Naive thymus-derived CD8-positive, alpha-beta T cell (primary cell): ENCODE measurements at places on chromosomes 7 and 10. TPM values are rescaled to one million over a fixed set of nuclear protein-coding genes. Genes with fewer than 3 reads are reported as not detected.

The TDRD1 gene
- 0.11 TPM for total RNA-seq

The STEAP1B gene
- not detected for total RNA-seq

- H3K4me1 ChIP-seq: no peaks in the 10 kb centered on the region
- no peak overlapping the region for H3K27ac ChIP-seq
- H3K27me3 ChIP-seq: peaks cover 4% of the 10 kb centered on the region
- no peaks in the 10 kb centered on the region for H3K36me3 ChIP-seq
- no peak overlapping the region for H3K4me3 ChIP-seq
Observed at GRCh38 chr7:148458263-148458662, 132.3 kb upstream of the C7orf33 start.

The ANKRD7 gene
- 0.60 TPM for total RNA-seq

GRCh38 chr7:831596-832166, 595 bp upstream of the SUN1 start:
- H3K4me3 ChIP-seq: peak overlapping the region; percentile 87
- H3K27me3 ChIP-seq: no peaks in the 10 kb centered on the region
- H3K27ac ChIP-seq: peak overlapping the region; percentile 95
- DNase-seq: no peak

The CNPY1 gene
- not detected for total RNA-seq

- no peaks in the 10 kb centered on the region for H3K4me1 ChIP-seq
- DNase-seq: no peak
- no peaks in the 10 kb centered on the region for H3K27me3 ChIP-seq
Observed at GRCh38 chr7:126843336-126843735, 409.4 kb downstream of the GRM8 start.

The NEUROG3 gene
- not detected for total RNA-seq

GRCh38 chr10:60942134-60942787, 1.7 kb downstream of the RHOBTB1 start:
- H3K4me1 ChIP-seq: peaks cover 20% of the 10 kb centered on the region
- no peaks in the 10 kb centered on the region for H3K36me3 ChIP-seq
- no peak overlapping the region for H3K27ac ChIP-seq
- H3K4me3 ChIP-seq: peak overlapping the region; percentile 53
- peaks cover 51% of the 10 kb centered on the region for H3K27me3 ChIP-seq

DNA sequence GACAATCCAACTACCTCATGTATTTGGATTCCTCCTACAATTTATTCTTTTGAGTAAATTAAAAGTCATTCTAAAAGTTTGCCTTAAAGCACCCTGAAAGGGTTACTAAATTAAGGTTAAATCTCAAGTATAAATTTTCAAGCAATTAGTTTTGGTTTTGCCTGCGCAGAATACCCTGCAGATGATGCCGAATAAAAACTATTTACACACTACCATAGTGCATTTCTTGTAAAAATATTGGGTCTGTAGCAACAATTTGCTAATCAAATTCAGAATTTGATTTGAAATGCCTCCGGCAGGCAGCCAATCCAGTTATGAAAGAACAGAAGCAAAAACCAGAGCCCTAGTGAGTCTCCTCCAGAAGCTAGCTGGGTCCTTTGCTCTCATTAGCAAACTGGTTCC, 122.2 kb downstream of the TWIST1 start:
- H3K27me3 ChIP-seq: no peaks in the 10 kb centered on the region
- H3K27ac ChIP-seq: no peak overlapping the region
- no peaks in the 10 kb centered on the region for H3K4me1 ChIP-seq
- no peak for DNase-seq

- peaks cover 5% of the 10 kb centered on the region for H3K36me3 ChIP-seq
- peaks cover 89% of the 10 kb centered on the region for H3K27me3 ChIP-seq
- no peak overlapping the region for H3K27ac ChIP-seq
- peaks cover 14% of the 10 kb centered on the region for H3K4me1 ChIP-seq
- DNase-seq: no peak
Observed at GRCh38 chr7:28410628-28411531, 1.4 kb upstream of the CREB5 start.

The STOX1 gene
- total RNA-seq: 0.52 TPM

The OR2A5 gene
- total RNA-seq: not detected

- no peak for DNase-seq
- no peaks in the 10 kb centered on the region for H3K4me1 ChIP-seq
- no peak overlapping the region for H3K4me3 ChIP-seq
- H3K27me3 ChIP-seq: peaks cover 23% of the 10 kb centered on the region
- no peaks in the 10 kb centered on the region for H3K36me3 ChIP-seq
Observed at GRCh38 chr7:131610007-131610406, 53.6 kb upstream of the PODXL start.

- no peaks in the 10 kb centered on the region for H3K27me3 ChIP-seq
- no peaks in the 10 kb centered on the region for H3K36me3 ChIP-seq
- no peaks in the 10 kb centered on the region for H3K4me1 ChIP-seq
- no peak overlapping the region for H3K27ac ChIP-seq
Observed at GRCh38 chr10:120559800-120560199, 102.8 kb downstream of the PLPP4 start.

DNA sequence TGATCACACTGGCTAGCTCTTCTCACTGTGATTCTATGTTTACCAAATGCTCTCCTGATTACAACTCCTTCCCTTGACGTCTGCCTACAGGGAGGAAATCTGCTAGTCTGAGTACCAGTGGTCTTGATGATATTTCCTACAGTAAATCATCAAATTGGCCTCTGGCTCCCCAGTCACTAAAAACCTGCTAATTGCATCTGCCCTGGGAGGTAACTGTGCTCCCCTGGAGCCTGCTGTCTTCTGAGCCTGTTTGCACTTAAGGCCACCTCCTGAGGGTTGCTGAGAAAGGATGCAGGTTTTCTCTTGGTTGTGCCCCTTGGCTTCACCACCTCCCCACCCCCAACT, 56.0 kb downstream of the ELMO1 start:
- DNase-seq: no peak
- peaks cover 76% of the 10 kb centered on the region for H3K4me1 ChIP-seq
- H3K4me3 ChIP-seq: no peak overlapping the region
- H3K36me3 ChIP-seq: peaks cover 4% of the 10 kb centered on the region
- no peak overlapping the region for H3K27ac ChIP-seq

DNA sequence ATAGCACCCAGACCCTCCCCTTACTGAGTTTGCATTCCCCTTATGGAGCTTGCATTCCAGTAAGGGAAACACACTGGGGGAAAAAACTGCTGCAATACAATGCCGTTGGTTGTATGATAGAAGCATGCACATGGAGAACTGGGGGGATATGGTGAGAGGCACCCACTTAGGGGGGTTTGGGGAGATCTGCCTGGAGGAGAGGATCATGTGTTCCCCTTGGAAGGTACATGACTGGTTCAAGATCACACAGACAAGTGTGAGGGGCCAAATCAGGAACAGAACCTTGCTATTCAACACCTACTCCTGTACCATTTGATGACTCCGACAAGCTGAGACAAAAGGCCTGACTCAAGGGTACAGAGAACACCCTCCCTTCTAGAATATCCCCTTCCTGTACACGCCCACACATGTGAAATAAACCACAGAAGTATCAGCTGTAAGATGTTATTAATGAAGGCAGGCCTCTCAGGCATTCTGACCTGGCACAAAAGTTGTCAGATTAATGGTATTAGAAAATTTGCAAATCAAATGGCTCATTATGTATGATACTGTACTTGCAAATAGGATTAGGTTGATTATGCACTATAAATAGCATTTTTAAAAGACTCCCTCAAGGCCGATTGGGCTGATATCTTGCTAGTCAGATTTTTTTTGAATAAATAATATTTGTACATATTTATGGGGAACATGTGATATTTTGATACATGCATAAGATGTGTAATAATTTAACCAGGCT, 122.2 kb downstream of the NPY start:
- peaks cover 12% of the 10 kb centered on the region for H3K4me1 ChIP-seq
- no peaks in the 10 kb centered on the region for H3K36me3 ChIP-seq
- no peaks in the 10 kb centered on the region for H3K27me3 ChIP-seq
- no peak overlapping the region for H3K4me3 ChIP-seq
- no peak overlapping the region for H3K27ac ChIP-seq

GRCh38 chr7:69177461-69177861, 420.8 kb upstream of the AUTS2 start:
- peaks cover 1% of the 10 kb centered on the region for H3K4me1 ChIP-seq
- no peak overlapping the region for H3K4me3 ChIP-seq
- no peak for DNase-seq
- H3K27ac ChIP-seq: no peak overlapping the region
- H3K36me3 ChIP-seq: no peaks in the 10 kb centered on the region

The MORN4 gene
- 1.6 TPM for total RNA-seq

- H3K4me3 ChIP-seq: no peak overlapping the region
- no peaks in the 10 kb centered on the region for H3K36me3 ChIP-seq
- peaks cover 8% of the 10 kb centered on the region for H3K27me3 ChIP-seq
- no peaks in the 10 kb centered on the region for H3K4me1 ChIP-seq
- no peak overlapping the region for H3K27ac ChIP-seq
Observed at GRCh38 chr7:35359423-35359822, 105.5 kb upstream of the TBX20 start.
